Foreskin melanocyte (primary cell): ENCODE measurements at places on chromosomes 3 and 15.

DNA sequence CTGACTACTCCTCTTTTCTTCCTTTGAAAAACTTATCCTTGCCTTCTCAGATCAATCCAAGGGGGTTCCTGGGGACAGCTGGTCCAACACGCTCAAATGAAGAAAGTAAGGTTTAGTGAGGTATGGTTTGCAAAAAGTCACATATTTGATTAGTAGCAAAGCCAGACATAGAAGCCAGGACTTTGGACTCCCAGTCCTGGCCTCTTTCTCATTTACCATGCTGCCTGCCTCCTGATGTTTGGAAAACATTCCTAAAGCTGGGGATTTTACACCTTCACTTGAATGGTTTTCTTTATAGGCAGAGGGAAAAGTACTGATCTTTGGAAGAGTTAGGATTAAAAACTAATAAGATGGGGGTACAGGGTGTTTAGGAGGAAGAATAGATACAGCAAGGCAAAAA is 14.6 kb downstream of the POPDC2 start:
- DNase-seq = no peak

- DNase-seq = no peak
Measured at GRCh38 chr3:156617145-156617544, 57.2 kb upstream of the TIPARP start.

- DNase-seq = no peak
Measured at GRCh38 chr3:61788623-61789507, 227.5 kb downstream of the PTPRG start.

DNA sequence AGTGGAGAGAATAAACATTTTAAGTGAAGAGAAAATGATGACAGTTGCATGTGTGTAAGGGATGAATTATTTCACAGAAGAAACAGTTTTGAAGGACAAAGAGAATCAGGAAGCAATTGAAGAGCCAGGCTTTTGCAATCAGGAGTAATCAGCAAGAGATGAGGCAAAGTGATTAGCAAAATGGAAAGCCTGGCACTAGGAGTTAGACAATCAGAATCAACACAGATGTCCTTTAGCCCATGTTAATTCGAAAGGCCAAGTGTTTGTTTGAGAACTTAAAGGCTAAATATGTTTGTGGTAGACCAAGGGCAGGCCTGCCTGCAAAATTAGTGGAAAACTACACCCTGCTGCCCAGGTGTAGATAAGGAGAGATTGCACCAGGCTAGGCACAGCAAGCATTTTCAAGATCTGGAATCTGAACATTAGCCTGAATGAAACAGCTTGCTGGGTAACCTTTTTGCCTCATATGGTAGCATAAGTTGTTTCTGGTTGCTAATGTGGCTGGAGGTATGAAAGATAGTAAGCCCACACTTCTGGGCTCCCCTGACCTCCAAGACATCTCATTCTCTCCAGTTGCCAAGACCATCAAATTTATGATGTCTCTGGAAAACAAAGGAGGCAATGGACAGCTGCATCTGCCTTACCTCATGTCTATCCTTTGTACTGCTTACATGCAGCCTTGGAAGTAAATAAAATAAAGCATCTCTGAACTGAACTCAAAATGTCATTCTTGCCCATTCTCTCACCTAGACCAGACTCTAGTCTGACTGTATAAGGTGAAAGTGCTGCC is 22.0 kb upstream of the LEKR1 start:
- no peak for DNase-seq

DNA sequence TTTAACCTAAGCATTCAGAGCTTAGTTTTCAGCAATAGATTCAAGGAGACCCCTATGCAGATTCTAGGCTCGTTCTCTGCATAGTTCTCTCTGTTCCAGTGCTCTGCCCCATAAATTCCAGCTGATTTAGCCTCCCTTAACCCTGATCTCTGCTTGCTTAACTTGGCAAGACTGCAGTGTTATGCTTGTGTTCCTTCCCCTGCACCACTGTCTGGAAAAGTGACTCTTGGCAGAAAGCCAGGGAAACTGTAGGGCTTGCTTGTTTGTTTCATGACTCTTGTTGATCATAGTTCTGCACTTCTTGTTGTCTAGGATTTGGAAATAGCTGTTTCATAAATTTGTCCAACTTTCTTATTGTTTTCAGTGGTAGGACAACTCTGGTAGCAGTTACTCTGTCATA is 40.1 kb downstream of the ANAPC13 start:
- DNase-seq = no peak

- DNase-seq = no peak
Measured at GRCh38 chr15:49990835-49991545, 128.0 kb downstream of the ATP8B4 start.

DNA sequence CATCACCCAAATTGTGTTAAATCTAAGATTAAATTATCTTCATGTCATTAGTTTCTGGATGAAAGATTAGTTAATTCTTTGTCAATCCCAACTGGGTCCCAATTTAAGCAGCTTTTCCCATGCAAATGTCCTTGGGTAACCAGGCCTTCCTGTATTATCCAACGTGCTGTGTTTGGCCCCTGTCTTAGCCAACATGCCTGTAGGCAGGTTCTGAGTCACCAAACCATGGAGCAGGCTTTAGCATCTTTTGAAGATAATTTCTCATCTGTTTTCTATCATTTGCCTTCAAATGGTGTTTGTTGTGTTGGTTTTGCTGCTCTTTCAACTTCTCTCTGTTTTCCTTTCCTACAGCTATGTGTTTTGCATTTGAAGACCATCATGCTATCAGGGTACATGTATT is 216.2 kb downstream of the ITPR1 start:
- no peak for DNase-seq

GRCh38 chr3:189410522-189410921 is 220.7 kb upstream of the TP63 start:
- DNase-seq = no peak

DNA sequence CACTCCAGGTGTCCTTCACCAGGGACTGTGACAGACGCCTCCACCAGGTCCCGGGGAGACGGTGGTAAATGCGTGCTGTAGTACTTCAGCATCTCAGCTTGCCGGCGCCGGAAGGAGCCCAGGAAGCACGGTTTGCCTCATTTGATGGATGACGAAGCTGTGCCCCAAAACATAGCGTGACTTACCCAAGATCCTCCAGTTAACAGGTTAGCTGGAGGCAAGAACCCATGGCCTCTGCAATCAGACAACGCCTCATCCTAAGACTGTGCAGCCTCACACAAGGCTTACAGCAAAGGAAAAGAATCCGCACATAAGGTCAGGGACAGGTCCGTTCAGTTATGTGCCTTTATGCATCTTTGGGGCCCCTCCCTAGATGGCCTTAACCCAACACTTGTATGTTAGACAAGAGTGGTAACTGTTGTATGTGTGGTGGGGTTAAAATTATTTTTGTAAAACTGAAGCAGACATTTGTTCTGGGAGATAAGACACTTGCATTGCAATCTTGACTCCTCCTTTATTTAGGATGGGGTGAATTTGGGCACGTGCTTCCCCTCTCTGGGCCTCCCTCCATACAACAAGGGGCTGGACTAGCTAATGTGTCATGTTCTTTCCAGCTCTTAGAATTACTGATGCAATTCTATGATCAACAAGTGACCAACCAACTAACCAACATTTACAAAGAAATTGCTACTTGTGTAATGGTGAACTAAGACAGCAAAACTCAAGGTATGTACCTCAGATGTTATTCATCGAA is 39.4 kb downstream of the VGLL4 start:
- no peak for DNase-seq

- no peak for DNase-seq
Measured at GRCh38 chr3:30811151-30811795, 83.2 kb downstream of the GADL1 start.

DNA sequence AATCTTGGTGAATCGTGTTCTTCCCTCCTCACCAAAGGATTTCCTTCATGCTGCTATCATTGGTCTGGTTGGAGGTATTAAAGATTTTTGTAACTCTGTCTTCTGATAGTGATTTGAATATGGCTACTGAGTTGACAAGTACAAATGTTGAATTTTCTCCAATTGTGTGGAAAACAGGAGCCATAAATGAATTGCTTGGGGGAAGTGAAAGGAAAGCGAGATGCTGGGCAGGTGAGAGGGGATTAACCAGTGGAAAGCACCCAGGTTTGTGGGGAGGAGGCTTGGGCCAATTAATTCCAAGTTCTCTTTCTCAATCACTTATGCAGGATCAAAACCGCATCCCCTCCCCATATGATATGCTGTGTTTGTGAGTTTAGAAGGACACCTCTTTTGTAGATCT is 372.5 kb downstream of the IL20RB start:
- no peak for DNase-seq

DNA sequence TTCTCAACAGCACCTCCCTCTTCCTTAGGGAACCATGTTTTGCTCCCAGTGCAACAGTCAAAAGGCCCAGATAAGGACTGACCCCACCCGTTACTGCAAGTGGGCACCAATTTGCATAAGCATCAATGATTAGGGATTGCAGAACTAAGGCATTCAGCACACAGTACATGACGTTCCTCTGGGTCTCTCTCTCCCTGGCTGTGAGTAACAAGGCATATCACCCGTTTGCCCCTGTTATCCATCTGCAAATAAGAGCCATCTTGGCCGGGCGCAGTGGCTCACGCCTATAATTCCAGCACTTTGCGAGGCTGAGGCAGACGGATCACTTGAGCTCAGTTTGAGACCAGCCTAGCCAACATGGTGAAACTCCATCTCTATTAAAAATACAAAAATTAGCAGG is 18.8 kb downstream of the MAGI1 start:
- DNase-seq = no peak

- peak; percentile 39 for DNase-seq
Measured at GRCh38 chr15:82183121-82184031, 79.2 kb downstream of the EFL1 start.

DNA sequence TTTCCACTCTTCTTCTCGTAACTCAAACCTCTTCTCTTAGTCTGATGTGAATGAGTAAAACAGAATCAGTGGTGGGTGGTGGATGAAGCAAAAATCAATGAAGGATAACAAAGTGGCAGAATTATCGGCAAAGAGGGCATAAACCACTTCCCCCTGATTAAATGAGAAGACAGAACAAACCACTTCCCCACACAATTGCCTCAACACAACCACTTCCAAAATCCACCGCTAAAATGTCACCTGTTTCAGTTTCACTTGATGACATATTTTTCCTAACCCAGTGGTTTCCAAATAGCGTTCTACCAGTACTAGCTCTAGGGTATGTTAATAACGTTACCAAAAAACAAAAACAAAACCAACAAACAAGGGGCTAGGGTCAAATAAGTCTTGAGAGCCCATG is 478.7 kb upstream of the WNT5A start:
- DNase-seq = no peak

- no peak for DNase-seq
Measured at GRCh38 chr3:168085491-168086119, 10.1 kb downstream of the GOLIM4 start.

DNA sequence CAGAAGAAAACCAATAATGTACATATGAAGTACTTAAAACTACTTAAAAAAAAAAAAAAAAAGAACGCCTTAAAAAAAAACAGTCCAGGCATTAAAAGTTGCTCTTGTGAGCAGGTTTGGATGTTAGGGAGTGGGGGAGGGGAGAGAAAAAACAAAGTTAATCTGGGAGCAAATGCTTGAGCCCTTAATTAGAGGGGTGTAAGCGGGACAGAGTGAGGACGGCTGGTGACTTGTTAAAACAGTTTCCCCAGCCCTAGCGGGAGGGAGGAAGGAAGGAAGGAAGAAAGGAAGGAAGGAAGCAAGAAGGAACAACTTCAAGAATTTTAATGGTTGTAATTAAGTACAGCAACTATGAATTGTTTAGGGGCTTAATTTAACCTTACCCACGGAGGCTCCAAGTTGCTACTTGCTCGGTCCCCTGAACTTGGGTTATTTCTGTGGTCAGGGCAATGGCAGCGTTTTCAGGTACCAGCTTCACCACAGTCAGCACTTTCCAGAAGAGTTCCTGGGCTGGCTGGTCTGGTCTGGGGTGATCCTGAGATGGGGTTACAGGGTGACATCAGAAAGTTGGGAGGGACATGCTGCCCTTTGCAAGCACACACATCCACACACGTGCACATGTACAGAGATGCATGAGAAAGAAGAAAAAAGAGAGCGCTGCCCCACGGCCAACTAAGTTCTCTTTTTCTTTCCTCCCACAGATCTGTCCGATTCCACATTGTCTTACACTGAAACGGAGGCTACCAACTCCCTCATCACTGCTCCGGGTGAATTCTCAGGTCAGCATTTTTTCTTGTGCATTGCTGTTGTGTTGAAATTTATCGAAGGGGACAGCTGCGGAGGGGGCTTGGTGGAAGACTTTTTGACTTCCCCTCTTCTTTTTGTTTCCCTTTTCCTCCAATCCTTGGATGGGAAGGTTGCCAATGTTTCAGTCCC is 14.0 kb downstream of the SMAD6 start:
- DNase-seq = no peak

GRCh38 chr15:92810418-92811138 is 89.5 kb upstream of the CHD2 start:
- peak; percentile 84 for DNase-seq

DNA sequence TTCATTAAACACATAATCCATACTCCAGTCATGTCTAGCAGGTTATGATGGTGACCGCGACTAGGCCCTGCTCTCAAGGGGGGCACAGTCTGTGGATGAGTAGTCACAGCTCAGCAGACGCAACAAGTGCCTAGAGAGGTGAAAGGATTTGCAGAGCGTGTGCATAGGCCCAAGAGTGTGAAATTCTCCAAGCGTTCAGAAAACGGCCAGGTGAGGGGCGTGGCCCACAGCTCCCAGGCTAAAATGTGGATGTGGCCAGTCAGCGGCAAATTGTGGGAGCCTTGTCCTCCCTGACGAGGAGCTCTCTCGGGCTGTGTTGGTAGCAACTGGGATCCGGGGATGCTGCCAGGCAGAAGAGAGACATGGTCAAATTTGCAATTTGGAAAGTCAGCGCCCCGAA is 46.4 kb upstream of the TSEN2 start:
- DNase-seq = no peak

GRCh38 chr3:127677541-127678314 is 5.0 kb downstream of the ABTB1 start:
- no peak for DNase-seq

DNA sequence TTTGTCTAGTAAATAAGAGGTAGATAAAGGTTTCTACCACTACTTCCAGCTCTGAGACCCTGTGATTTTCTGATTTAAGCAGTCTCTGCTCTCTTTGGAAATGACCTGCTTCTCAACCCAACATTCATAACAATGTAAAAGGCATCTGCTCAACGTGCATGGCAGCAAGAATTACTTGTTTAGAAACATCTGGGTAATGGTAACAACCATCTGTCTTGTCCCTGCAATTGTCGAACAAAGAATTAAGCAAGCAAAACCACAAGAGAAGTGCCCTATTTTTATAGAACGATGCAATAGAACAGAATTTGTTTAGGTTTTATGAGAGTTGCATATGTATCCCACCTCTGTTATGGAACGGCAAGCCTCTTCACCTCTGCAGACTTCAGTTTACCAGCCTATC is 7.1 kb upstream of the FSIP1 start:
- DNase-seq = no peak

GRCh38 chr3:5725801-5726200 is 538.3 kb downstream of the EDEM1 start:
- no peak for DNase-seq

DNA sequence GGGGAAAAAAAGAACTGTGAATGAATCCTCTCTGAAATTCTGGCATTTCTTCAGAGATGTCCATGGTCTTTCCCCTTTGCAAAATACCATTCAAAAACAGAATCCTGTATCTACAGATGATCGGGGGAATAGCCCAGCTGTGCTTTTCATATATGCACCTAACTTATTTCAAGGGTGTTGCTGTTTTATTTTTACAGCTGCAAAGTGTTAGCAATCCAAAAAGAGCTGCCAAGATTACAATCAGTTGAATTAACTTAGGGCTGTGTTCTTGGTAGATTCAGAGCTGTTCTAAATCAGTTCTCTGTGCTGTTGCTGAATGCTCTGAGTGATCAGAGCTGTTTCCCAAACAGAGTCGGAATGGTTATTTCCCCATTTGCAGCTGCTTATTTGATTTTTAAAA is 175.7 kb upstream of the SEMA6D start:
- no peak for DNase-seq
